Fibroblast of villous mesenchyme (primary cell): ENCODE measurements at places on chromosomes 5 and 9. TPM values are rescaled to one million over a fixed set of nuclear protein-coding genes. Genes with fewer than 3 reads are reported as not detected.
A peak's percentile ranks its signal among the peaks of the same experiment; 100 is the strongest.

The CCL28 gene
- 1.3 TPM in 2 replicates for total RNA-seq

The SH3TC2 gene
- 3.9 and 13.4 TPM in 2 replicates for total RNA-seq

The CNTNAP3B gene
- under 0.01 and 0.97 TPM in 2 replicates for total RNA-seq

The CEP78 gene
- 20.0 and 27.6 TPM in 2 replicates for total RNA-seq

The IL9 gene
- total RNA-seq = not detected in 2 replicates

The TGFBI gene
- 281 and 496 TPM in 2 replicates for total RNA-seq

The ARHGEF28 gene
- total RNA-seq = 34.1 and 40.2 TPM in 2 replicates

The HSPB3 gene
- 1.7 and 6.1 TPM in 2 replicates for total RNA-seq

The SOX30 gene
- total RNA-seq = under 0.01 TPM in 1 of 2 replicates, not detected in the other

The ARAP3 gene
- 5.6 and 7.7 TPM in 2 replicates for total RNA-seq

The ADAMTSL1 gene
- 3.0 and 10.0 TPM in 2 replicates for total RNA-seq

The CCL27 gene
- not detected in 2 replicates for total RNA-seq

The AMBP gene
- not detected in 2 replicates for total RNA-seq

The PCDHGB3 gene
- total RNA-seq = 3.9 and 5.2 TPM in 2 replicates

- no peak for DNase-seq
These were observed 218.2 kb downstream of the ARHGEF28 start for GRCh38 chr5:73844165-73844564.

- peak; percentile 81 for DNase-seq
These were observed 54.5 kb upstream of the IL17B start for GRCh38 chr5:149433524-149434131.

DNA sequence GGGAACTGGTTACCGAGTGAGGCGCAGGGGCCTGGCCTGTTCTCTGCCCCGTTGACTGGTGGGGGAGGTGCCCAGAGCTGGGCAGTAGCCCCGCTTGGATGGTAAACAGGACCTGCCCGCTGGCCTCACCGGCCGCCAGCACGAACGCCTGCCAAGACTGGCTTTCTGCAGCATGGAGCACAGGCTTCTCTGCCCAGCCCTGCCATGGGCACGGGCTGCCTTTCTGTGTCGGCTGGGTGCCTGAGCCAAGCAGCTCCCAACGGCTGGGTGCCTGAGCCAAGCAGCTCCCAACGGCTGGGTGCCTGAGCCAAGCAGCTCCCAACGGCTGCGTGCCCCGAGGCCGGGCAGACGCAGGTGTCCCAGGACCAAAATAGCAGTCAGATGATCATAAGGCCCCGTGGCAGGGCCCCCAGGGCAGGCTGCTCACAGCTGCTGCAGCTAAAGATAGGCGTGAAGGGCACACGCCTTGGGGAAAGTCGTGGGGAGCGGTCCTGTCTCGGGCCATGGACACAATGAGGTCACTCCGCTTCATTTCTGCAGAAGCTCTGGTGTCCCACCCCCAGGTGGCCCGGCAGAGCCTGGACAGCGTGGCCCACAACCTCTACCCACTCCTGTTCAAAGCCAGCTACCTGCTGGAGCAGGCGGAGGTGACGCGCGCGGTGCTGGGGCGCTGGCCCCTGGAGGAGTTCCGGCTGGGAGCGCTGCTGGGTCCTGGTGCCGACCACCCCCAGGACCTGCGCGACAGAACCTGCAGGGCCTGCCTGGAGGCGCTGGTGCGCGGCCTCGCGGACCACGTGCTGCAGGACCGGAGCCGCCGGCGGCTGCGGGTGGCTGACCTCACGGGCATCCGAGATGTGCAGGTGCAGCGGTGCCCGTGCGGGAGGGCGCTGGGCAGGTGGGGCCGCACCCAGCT, at the start of gene LRRC14B:
TSS of gene LRRC14B (plus strand) at position 460 of the 913 bp plus-strand sequence. CDS start at position 504, 44 bp downstream.
- no peak for DNase-seq

DNA sequence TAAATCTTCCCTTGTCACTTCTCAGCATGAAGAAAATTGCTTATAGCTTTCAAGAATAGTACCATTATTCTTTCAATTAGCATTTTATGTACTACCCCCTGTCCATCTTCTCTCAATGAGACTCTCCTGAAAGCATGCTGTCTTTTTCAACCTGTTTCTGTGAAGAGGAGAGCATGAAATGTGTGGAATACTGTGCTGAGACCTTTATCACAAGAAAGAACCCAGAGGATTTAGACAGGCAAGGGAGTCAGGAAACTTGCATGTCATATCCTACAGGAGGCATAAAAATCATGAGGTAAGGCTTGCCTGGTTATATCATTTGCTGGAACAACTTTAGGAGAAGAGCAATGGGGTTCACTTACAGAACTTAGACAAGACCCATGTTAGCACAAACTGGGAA, 56.7 kb upstream of the LPAR1 start:
- DNase-seq = peak; percentile 13

GRCh38 chr9:2243666-2244555, 228.8 kb downstream of the SMARCA2 start:
- peak; percentile 59 for DNase-seq

GRCh38 chr5:100623719-100624118, 88.5 kb downstream of the FAM174A start:
- peak; percentile 50 for DNase-seq

DNA sequence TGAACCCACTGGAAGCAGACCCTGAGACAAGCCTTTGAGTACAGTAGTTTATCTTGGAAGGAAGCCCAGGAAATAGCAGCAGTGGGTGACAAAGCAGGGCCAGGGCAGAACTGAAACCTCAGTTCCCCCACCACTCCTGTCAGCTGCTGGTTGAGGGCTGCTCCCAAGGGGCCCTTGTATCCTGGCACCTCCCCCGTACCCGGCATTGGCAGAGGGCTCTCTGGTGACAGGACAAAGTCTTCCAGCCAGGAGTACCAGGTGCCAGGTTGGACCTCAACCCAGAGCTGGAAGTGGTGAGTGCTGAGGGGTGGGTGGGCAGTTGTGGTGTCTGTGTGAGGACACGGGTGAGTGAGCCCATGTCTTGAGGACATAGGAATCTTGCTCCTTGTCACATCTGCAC, 123.3 kb downstream of the PHF2 start:
- no peak for DNase-seq

DNA sequence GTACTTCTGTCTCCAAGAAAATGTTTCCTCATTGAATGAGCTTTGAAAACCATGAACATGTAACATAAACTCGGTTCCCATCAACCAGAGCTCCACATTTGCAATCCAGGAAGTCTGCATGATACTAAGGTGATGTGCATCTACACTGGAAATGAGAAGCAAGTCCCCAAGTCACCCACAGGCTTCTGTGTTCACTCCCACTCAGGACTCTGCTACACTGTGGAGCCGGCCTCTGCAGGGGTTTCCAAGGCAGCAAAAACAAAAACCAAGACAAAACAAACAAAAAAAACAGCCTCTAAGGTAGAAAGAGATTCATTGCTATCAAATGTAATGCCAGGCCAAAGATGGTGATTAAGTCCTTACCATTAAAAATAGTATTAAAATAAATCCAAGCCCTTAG, 593.7 kb downstream of the IRX1 start:
- no peak for DNase-seq

DNA sequence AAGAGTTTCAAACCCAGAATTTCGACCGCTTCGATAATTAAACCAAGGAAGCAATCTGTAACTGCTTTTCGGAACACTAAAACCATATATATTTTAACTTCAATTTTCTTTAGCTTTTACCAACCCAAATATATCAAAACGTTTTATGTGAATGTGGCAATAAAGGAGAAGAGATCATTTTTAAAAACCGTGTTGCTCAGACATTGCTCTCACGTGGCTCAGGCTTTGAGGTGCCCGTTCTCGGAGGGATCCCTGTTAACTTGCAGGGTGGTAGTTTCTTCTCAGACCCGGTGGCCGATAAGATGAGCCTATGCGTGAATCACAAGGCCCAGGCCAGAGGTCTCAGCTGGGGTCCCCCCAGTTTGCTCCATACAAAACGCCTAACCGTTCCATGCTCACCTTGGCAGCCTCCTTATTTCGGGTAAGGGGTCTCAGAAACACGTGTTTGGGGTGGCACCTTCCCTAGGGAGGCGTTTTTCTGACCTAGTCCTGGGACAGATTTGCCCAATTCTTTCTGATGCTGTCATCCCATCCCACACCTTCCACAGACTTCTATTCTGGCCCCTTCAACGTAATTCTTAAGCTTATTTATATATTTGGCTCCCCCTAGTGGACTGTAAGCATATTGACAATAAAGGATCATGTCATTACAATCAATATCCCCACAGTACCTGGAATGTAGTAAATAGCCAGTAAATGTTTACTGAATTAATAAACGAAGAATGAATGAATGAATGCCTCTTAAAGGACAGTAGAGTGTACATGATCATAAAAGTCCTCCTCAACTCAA, 48.1 kb downstream of the THBS4 start:
- peak; percentile 72 for DNase-seq

GRCh38 chr9:130906735-130907416, 10.3 kb upstream of the QRFP start:
- DNase-seq = no peak

GRCh38 chr9:35521708-35522107, 31.8 kb downstream of the RUSC2 start:
- peak; percentile 63 for DNase-seq

GRCh38 chr9:135267191-135267809, 179.8 kb downstream of the OLFM1 start:
- no peak for DNase-seq

DNA sequence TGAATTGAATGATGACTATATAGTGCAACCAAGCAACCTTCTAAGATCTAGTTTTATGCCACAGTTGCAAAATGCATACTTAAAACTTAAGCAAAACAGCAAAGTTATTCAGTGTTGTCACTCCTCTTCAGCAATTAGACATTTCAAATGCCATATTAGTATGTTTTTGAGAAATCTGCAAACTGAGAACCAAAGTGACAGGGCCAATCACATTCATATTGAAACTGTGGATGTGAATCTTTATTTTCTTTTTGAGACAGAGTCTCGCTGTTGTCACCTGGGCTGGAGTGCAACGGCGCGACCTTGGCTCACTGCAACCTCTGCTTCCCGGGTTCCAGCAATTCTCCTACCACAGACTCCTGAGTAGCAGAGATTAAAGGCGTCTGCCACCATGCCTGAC, 249.2 kb upstream of the EFNA5 start:
- DNase-seq = no peak

DNA sequence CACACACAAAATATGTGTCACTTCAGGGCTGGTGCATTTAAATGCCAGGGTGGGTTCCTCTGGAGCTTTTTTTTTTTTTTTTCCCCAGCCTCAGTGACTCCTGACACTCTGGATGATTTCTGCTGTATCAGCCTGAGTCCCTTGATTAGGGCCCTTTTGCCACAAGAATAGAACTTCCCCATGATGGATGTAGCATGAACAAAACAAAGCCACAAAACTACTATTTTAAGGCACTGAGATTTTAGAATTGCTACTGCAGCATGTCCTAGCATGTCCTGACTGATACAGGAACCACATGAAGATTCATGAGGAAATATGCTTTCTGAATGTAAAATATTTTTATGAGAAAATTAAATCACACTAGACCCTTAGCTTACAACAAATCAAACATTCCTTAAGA, 13.9 kb upstream of the ADGRD2 start:
- no peak for DNase-seq

DNA sequence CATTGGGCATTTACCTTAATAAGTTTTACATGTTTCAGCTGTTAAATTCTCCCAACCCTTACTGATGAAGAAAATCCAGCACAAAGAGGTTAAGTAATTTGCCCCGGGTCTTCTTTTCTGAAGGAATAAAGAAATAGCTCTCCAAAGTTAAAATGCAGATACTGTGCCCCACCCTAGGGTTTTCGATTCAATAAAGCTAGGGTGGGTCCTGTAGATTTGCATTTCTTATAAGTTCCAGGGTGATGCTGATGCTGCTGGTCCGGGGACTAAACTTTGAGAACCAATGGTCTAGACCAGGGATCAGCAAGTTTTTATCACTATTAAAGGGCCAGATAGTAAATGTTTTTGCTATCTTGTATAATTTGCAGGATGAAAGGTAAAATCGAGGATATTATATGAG, 156.7 kb downstream of the ADAMTS12 start:
- no peak for DNase-seq

GRCh38 chr9:84251921-84252320, 88.6 kb downstream of the SLC28A3 start:
- no peak for DNase-seq

DNA sequence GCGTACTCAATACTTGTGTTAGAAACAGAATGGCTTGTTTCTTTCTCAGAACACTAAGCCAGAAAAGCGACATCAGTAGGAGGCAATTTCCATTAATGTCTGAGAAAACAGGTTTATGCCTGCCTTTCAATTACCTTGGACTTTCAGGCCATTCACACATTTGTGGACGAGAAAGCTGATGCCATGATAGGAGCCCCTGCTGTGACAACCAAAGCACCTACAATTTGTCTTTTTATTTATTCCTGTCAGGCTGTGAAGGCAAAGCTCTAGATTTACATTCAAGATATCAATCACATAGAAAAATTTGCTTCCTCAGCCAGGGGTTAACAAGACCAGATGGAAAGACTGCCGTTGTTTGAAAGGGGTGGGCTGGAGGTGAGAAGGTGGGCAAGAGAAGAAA, 76.2 kb downstream of the C7 start:
- DNase-seq = no peak

DNA sequence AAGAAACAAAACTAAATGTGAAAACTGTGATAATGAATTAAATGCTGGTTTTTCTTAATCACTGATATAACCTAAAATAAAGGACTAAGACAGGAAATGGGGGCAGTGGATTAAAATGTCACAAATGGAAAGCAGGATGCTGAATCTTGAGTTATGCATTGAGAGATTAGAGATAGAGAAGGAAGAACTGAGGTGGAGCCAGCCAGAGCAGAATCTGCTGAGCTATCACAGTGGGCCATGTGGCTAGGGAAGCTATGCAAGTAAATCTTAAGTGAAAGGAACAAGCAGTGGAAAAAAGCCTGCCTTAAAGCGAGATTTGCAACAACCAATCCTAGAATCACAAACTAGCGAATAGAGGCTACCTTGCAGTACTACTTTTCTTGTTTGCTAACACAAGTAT, 188.5 kb upstream of the RASA1 start:
- no peak for DNase-seq

DNA sequence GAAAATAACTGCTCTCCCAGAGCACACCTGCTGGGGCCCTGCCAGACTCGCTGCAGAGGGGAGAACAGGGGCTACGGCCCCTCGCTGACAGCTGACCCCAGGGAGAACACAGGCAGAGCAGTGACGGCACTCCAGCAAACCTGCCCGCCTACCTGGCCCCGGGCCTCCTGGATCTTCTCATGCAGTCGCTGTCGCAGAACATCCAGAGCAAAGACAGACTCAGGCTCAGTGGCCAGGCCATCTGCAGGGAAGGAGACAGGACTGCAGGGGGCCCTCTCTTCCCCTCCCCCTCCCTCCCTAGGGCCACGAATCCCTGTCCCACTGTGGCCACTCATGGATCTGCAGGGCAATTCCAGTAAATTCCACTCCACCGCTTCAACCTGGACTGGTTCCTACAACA, 2.4 kb downstream of the SURF6 start:
- no peak for DNase-seq

- DNase-seq = no peak
These were observed 44.8 kb upstream of the BNC2 start for GRCh38 chr9:16915126-16915831.
